ENCODE measurements at places on chromosomes 13 and 19.
A peak's percentile ranks its signal among the peaks of the same experiment; 100 is the strongest.

GRCh38 chr13:73932091-73932490, 202.1 kb downstream of the KLF12 start:
- DNase-seq = no peak

GRCh38 chr19:50036908-50037307, 11.1 kb downstream of the ZNF473 start:
- no peak for DNase-seq

DNA sequence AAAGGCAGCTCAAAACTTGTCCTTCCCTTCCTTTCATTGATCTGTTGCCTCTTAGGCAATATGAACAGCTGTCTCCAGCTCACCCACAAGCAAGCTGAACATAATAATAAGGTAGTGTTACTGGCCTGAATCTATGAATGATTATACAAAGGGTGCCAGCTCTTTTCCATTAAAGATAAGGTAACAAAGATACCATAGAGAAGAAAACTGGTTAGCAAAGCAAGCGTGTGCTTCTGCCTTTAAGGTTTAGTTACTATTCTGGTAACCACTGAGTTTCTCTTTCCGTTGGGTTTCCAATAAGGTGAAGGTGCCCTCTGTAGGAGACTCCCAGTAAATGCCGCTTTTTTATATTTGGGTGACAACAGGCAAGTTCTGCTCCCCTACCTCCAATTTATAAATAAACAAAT, 12.1 kb upstream of the DACH1 start:
- DNase-seq = no peak

- DNase-seq = no peak
Observed at GRCh38 chr13:113962975-113963374, 10.9 kb downstream of the C13orf46 start.

- DNase-seq = no peak
Observed at GRCh38 chr19:294946-295686, 3.9 kb upstream of the PLPP2 start.

DNA sequence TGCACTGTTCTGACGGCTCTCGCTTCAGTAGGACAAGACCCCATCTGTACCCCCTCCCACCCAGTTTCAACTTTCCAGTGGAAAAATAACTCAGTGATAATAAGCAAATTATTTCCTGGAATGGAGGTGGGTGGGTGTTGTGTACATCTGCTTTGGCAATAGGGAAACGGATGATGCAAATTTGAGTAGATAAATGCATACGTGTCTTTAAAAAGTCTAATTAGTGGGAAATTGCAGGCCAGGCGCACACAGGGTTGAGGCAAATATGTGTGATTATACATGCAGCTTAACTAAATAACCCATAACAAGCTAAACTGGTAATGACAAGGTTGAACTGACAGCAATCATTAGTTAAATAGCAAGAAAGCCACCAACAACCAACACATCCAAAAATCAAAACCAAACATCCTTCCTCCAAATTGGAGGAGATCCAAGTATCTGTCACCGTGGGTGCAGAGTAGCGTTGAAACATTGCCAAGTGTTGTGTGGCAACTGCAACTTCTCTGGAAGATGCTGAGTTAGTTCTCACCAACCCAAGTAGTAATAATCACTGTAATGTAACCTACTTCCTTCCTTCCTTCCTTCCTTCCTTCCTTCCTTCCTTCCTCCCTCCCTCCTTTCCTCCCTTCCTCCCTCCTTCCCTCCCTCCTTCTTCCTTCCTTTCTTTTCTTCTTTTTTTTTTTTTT, 54.6 kb downstream of the TRPM4 start:
- DNase-seq = no peak

GRCh38 chr19:28746478-28746877, 466.5 kb downstream of the UQCRFS1 start:
- no peak for DNase-seq

- DNase-seq = no peak
Observed at GRCh38 chr13:39957868-39958677, 302.6 kb downstream of the COG6 start.

DNA sequence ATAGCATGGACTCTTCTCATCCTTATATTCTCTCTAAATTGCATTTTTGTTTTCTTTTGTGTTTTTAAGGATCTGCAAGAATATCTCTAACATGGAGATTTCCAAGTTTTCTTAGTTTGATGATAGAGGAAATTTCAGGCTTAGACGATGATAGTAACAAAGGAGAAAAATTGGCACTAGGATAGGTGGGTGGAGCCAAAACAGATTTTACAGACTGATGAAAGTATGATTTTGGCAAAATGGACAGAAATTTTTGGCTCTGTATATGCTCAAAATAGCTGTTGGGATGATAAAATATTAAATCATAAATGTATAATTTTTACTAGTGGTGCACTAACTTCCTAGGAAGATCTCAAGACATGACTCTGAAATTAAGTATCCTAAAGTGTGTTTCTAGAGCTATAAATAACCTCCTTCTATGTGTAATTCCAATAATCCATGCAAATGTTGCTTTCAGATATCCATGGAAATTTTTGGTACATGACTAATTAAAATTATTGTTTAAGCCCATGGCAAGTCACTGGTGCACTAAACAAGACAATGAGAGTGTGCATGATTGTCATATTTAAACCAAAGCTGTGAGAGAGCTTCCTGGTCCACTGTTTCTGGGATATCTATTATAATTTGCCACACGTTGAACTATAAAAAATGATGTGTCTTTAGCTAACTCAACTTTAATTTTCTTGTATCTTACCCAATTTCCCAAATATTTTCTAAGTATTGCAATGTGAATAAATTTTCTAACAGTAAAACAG, 55.8 kb upstream of the NBEA start:
- no peak for DNase-seq

DNA sequence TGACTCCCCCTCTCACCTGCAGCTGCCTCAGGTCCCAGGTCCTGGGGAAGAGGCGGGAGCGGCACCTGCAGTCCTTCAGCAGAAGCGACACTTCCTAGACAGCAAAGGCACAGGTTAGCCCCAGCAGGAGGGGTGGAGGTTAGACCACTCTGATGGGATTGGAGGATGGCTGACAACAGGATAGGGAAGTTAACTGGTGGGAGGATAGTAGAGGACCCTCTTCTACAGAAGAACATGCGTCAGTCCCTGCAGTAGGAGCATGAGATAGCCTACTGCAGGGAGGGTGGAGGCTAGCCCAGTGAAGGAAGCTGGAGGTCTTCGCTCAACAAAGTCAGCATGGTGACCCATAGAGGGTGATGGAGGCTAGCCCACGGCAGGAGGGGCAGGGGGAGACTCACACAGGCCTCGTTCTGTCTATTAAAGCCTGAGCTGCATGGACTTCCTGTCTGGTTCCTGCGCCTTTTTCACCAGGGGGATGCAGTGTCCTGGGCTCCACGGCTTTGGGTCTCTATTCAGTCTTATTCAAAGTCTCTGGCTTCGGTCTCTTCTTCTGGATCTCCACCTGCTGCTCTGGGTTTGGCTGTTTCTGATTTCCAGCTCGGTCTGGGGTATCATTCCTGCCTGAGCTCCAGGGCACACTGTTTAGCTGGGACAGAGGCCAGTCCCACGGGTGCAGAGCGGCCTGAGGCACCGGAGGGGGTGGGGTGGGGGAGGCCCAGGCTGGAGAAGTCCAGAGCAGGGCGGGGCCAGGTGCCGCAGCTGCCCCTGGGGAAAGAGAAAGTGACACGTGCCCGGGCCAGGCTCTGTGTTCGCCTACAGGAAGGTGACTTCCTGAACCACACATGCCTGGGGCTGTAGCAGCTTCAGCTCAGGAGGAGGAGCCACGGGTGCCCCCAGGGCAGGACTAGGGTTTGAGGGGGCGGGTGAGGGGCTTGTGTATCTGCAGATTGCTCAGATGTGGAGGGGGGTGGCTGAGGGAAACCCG, 7.3 kb downstream of the IFNL3 start:
- DNase-seq = no peak

DNA sequence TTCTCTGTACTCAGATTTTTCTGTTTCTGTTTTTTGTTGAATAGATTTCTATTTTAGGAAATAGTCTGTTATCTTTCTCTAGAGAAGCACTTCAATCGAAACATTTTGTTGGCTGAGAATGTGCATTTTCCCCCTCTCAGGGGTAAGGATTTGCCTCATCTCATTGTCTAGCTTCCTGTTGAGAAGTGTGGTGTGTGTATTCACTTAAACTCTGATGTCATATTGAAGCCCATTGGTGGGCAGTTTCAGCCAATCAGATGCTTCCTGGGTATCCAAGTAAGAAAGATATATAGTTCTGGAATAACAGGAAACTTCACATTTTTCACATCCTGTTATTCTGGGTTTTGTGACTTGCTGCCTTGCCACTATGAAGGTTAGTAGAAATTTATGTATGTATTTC, 87.6 kb downstream of the ARHGEF7 start:
- DNase-seq = no peak

GRCh38 chr19:3577723-3578344, 5.1 kb downstream of the HMG20B start:
- no peak for DNase-seq

GRCh38 chr19:46241626-46242025, 12.1 kb downstream of the IGFL1 start:
- DNase-seq = no peak

- DNase-seq = no peak
Observed at GRCh38 chr13:21053231-21053630, 8.2 kb downstream of the LATS2 start.

- DNase-seq = no peak
Observed at GRCh38 chr13:32314271-32315237, 609 bp downstream of the ZAR1L start.

GRCh38 chr19:11195681-11196080, 1.7 kb downstream of the KANK2 start:
- no peak for DNase-seq

GRCh38 chr13:86445206-86445605, 646.0 kb upstream of the SLITRK6 start:
- no peak for DNase-seq

- DNase-seq = no peak
Observed at GRCh38 chr13:41271456-41272285, 8.3 kb upstream of the MTRF1 start.

- DNase-seq = no peak
Observed at GRCh38 chr19:13610039-13610691, 103.9 kb upstream of the CACNA1A start.

DNA sequence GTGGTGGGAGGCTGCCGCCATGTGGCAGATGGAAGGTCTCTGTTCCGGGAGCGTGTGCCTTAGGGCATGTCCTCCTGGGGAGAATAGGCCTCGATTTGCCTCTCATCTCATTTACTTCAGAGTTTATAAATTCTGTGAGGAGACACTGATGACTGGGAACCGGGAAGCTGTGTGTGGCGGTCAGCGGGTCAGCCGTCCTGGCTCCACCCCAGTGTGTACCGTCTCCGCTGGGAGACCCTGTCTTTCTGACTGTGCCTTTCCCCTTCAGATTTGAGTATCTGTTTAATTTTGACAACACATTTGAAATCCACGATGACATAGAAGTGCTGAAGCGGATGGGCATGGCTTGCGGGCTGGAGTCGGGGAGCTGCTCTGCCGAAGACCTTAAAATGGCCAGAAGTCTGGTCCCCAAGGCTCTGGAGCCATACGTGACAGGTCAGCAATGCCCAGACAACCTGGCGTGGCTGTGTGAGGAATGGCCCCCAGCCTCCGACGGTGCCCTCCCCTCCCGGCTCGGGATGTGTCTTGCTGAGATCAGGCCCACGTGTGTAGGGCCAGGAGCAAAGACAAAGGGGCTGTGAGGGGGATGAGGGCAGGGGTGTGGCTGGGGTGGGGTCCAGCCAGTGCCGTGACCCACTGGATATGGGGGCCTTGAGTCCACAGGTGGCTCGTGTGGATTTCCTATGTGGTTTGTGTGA, 21.6 kb downstream of the ATP4B start:
- peak; percentile 55 for DNase-seq

GRCh38 chr13:29456419-29456818, 139.1 kb downstream of the SLC7A1 start:
- DNase-seq = no peak

DNA sequence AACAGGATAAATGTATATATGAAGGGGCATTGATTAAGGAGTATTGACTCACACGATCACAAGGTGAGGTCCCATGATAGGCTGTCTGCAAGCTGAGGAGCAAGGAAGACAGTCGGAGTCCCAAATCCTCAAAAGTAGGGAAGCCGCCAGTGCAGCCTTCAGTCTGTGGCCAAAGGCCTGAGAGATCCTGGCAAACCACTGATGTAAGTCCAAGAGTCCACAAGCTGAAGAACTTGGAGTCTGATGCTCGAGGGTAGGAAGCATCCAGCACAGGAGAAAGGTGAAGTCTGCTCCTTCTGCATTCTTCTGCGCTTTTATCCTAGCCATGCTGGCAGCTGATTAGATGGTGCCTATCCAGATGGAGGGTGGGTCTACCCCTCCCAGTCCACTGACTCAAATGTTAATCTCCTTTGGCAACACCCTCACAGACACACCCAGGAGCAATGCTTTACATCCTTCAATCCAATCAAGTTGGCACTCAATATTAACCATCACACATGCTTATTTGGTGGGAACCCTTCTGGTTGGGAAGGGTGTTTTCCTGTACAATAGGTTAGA, 55.1 kb downstream of the SLAIN1 start:
- DNase-seq = no peak

- DNase-seq = no peak
Observed at GRCh38 chr13:94813920-94814475, 101.7 kb upstream of the SOX21 start.

GRCh38 chr19:4357095-4357797, 13.9 kb downstream of the MPND start:
- no peak for DNase-seq

- peak; percentile 62 for DNase-seq
Observed at GRCh38 chr13:111315347-111315995, 5.0 kb upstream of the TEX29 start.

GRCh38 chr19:23345838-23346237, 49.4 kb downstream of the ZNF91 start:
- DNase-seq = no peak

DNA sequence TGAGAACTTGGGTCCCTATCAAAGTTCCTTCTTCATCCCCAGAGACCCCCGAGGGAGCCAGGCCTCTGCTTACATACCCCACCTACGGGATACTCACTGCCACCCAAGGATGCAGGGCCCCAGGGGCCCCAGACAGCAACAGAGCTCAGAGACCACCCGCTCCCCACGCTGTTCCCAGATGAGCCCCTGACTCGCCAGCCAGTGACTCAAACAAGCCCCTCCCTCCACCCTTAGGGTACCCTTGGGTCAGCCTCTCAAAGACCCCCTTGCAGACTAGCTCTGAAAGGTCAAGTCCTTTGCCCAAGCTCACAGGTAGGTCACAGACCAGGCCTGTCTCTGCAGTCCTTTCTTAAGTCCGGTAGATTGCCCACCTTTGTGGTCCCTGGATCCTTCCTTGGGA, 45.7 kb downstream of the CD320 start:
- no peak for DNase-seq

Measured in type B pancreatic cell (in vitro differentiated cells).